Ureter (tissue), 1 donor: ENCODE measurements at places on chromosomes 16 and 17. TPM values are rescaled to one million over a fixed set of nuclear protein-coding genes. Genes with fewer than 3 reads are reported as not detected.

GRCh38 chr17:2862197-2862596 lies 66.0 kb downstream of the RAP1GAP2 start:
- no peak for DNase-seq

DNA sequence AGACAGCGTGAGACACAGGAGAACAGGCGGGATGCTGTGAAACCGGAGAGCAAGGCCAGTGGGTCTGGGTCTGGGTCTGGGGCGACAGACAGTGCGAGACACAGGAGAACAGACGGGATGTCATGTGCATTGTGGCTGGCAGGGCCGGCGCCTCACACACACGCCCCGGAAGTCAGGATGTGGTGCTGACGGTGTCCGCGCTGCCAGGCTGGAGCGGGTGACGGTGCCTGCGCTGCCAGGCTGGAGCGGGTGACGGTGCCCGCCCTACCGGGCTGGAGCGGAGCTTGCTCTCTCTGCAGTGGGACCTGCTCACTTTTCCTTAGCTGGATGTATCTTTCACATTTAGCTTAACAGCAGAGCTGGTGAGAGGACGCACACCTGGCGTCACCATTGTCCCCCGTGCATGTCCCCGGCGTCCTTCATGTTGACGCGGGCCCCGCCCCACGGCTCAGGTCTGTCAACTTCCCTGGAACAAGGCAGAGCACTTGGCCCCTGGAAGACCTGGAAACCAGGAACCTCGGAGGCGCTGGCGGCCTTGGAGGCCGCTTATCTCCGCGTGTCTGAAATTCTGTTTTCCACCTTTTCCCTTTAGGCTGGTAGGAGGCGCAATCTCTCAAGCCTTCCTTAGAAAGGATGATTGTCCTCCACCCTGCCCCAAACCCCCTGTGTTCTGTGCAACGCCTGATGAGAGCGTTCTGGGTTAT lies 43.0 kb upstream of the ZNF750 start:
- no peak for DNase-seq

DNA sequence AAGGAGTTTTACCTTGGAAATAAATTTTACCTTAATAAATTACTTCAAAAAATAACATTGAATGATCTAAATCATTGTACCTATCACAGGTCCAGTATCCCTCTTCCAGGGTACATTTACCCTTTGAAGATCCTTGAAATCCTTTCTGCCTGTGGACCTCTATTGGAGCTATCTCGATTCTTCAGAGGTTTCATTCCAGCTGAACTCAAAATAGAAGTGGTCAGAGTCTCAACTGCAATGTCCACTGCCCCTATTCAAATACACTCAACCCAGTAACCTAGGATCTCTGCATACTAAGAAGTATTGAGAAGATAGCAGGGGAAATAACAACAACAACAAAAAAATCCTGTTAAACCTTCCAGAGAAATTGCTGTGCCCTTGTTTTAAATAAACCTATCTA lies 9.3 kb downstream of the ABCA5 start:
- no peak for DNase-seq

DNA sequence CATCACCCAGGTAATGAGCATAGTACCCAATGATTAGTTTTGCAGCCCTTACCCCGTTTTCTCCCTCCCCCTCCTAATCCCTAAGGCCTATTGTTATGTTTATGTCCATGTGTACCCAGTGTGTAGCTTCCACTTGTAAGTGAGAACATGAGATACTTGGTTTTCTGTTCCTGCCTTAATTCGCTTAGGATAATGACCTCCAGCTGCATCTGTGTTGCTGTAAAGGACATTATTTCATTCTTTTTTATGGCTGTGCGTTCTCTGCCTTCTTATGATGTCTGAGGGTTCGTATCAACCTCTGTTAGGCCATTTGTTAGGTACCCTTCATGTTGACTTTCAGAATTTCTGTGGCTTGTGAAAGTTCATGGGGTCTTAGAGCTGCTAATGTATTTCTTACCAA lies 31.0 kb downstream of the CTCF start:
- DNase-seq, result no peak

DNA sequence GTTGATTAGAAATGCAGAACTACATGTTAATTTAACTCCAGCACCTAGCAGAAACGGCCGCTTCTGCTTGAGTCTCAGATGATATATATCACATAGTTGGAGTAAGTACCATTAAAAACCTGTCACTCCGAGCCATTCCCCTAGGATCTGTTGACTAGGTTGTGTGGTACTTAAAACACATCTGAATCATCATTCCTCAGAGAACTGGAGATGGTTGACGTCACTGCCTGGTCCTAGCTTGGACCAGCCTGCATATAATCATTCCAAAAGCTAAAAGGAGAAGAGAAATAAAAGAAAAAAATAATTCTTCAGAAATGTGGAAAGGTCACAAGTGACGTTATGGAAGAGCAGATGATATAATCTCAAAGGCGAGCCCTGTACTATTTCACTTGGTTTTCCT lies 31.3 kb upstream of the RASL10B start:
- DNase-seq, result no peak

DNA sequence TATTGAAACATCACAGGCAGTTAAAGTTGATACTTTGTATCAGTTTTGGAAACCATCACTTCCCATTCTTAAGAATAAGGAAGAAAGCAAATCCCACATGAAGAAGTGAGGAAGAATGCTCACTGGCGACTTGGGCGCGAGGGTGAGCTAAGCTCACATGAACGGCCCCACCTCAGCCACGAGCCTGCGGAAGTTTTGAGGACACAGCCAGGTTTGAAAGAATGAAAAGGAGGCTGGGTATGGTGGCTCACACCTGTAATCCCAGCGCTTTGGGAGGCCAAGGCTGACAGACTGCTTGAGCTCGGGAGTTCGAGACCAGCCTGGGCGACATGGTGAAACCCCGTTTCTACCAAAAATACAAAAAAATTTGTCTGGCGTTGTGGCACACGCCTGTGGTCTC lies 110.3 kb upstream of the CHMP6 start:
- DNase-seq, result no peak

- no peak for DNase-seq
Measured at GRCh38 chr17:38660097-38661025, 14.4 kb downstream of the EPOP start.

Gene IFI35
- 30.5 TPM for total RNA-seq

Gene PSME3IP1
- total RNA-seq, result 122 TPM

Gene LGALS9B
- total RNA-seq, result not detected
